ENCODE measurements at places on chromosomes 2 and 18.

DNA sequence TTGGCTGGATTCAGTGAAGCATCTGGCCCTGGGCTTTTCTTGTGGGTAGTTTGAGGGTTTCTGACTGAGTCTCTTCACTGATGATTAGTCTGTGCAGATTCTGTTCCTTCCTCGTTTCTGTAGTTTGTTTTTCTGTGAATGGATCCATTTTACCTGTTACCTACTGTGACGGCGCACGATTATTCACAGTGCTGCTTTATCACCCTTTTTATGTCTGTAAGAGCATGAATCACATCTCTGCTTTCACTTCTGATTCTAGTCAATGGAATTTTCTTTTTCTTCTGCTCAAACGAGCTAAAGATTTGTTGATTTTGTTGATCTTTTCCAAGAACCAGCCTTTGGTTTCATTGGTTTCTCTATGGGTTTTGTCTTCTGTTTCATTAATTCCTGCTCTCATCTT is 60.8 kb downstream of the SLC66A2 start:
- DNase-seq, result no peak

DNA sequence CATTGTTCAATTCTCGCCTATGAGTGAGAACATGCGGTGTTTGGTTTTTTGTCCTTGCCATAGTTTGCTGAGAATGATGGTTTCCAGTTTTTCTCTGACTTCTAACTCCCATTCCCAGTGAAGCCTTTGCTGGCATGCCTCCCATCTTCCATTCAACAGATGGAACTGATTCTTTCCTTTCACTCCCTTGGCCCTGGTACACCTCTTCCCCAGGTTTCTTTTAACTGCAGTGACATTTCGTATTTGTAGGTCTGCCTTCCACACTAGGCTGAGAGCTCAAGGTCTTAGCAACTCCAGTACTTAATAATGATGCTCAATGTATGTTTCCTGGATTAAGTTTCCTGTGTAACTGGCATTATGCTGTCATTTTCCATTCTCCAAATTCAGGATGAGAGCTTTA is 48.5 kb downstream of the GAREM1 start:
- DNase-seq, result no peak

GRCh38 chr2:172623249-172623965 is 67.5 kb downstream of the PDK1 start:
- no peak for DNase-seq

GRCh38 chr2:10062931-10063365 is 17.3 kb downstream of the CYS1 start:
- DNase-seq, result no peak

DNA sequence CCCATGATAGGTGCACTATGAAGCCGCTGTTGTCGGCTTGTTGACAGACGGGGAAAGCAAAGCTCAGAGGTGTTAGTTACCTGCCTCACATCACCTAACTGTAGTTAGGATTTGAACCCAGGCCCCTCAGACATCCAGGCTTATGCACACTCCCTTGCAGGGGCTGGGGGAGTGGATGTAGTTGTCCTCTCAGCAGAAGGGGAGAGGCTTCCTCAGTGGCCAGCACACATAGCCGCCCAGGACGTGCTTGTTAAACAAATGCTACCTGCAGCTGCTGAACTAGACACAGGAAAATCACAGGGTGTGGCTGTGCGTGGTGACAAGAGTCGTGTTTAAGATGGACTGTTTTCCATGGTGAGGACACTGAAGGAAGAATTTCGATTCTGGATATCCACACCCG is 39.2 kb downstream of the GREB1 start:
- no peak for DNase-seq

DNA sequence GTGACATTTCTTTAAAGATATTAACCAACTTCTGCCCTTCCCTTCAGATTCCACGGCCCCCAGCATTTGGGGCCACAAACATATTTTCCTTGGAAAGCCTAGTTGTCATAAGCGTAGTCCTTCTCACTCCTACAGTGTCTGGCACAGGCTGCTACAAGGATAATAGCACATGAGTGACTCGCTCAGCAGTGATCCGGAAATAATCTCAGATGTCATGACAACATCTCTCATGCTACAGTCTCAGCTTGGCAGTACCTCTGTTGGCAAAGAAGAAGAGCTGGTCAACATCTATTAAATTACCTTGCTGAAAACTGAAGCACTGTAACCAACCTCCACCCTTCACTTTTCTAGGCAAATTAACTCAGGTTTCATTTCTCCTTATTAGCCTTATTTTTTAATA is 351.7 kb downstream of the RAD51AP2 start:
- no peak for DNase-seq

- no peak for DNase-seq
Measured at GRCh38 chr2:210224591-210224940, 681 bp downstream of the ACADL start.

GRCh38 chr2:112339986-112340385 is 64.6 kb downstream of the ZC3H6 start:
- DNase-seq, result no peak

DNA sequence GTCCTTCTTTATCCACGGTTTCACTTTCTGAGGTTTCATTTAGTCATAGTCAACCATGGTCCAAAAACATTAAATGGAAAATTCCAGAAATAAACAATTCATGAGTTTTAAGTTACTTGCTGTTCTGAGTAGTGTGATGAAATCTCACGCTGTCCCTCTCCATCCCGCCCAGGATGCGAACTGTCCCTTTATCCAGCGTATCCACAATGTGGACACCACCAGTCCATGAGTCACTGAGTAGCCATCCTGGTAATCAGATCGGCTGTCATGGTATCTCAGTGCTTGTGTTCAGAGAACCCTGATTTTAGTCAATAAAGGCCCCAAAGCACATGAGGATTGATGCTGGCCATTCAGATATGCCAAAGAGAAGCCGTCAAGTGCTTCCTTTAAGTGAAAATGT is 3.7 kb downstream of the SP140L start:
- DNase-seq, result no peak

DNA sequence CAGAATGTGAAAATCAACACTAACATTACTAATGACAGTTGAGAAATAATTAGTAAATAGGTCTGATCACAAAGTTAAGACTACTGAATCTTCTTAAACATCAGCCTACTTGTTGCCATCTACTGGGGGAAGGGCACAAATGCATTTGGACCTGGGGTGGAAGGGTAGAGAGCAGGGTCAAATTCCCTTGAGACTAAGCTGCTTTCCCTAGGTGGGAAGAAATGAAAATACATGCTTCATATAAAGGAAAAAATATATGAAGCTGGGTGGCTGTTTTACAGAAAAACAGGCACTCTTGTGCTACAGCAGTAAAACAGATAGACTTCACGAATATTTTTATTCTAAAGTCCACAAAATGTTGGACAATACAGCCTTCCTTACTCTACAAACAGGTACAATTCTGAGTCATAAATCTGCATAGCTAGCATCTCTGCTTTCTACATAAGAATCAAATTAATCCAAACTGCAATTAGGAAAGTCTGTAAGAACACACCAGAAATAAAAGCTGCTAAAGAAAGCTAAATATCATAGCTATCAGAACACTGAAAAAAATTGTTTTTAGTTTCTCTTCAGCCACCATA is 10.9 kb downstream of the TRIP12 start:
- no peak for DNase-seq

- DNase-seq, result no peak
Measured at GRCh38 chr2:111941531-111941930, 43.1 kb downstream of the MERTK start.

DNA sequence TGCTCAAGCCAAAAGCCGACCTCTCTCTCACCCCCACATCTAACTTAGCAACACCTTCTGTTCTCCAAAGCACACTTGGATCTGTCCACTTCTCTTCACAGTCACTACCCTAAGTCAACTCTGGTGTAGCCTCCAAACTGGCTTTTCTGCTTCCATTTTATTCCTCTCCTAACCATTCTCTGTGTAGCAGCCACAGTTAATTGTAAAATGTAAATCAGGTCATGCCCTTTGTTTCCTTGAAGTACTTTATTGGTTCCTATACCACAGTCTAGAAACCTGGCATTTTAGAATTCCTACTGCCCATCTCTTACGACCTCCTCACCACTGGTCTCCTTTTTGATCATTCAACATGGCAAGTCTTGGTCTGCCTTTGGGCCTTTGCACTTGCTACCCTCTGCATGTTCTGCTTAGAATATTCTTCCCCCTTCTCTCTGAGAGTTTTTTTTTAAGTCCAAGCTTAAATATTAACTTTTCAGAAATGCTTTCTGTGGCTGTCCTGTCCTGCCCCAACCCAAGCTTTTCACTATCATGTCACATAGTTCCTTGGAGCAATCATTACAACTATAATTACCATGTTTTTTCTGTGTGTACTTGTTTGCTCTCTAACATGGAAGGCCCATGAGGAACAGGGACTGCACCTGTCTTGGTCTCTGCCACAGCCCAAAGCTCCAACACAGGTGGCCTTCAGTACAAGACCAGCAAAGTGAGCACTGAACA is 42.9 kb downstream of the PLA2R1 start:
- no peak for DNase-seq

- no peak for DNase-seq
Measured at GRCh38 chr2:31381601-31382000, 32.9 kb downstream of the XDH start.

DNA sequence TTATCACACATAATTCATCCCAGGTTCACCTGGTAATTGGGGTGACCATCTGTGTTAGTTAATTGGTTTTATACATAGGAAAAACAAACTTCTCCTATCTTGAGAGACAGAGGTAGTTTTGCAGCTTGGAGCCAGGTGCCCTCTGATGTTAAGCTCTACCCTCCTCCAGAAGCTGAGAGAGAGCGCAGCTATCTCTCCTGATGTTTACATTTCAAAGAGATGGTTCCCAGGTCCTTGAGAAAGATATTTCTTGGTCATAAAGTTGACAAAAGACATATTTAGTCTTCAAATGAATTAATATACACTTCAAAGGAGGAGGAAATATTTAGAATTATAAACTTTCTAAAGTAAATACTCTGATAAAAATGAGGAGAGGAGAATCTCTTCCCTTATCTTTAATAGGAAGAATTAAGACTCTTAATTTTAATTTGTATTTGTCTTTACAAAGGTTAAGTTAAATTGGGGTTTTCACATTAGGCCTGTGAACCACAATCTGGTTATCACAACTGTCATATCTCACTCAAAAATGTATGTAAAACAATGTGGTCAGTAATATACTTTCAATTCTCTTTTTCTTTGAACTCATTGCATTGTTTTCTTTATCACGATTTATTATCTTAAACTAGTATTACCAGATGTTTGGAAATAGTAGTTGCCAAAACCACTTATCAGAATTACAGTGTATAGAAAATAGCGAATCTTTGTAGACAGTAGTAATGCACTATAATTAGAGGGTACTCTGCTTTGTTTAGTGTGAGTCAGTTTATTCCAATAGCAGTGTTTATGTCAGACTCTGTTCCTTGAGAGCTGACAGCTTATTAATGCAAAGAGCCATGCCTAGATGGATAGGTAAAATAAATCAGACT is 26.8 kb downstream of the SERPINB4 start:
- DNase-seq, result peak; percentile 58

GRCh38 chr2:216424274-216424673 is 12.0 kb downstream of the SMARCAL1 start:
- no peak for DNase-seq

DNA sequence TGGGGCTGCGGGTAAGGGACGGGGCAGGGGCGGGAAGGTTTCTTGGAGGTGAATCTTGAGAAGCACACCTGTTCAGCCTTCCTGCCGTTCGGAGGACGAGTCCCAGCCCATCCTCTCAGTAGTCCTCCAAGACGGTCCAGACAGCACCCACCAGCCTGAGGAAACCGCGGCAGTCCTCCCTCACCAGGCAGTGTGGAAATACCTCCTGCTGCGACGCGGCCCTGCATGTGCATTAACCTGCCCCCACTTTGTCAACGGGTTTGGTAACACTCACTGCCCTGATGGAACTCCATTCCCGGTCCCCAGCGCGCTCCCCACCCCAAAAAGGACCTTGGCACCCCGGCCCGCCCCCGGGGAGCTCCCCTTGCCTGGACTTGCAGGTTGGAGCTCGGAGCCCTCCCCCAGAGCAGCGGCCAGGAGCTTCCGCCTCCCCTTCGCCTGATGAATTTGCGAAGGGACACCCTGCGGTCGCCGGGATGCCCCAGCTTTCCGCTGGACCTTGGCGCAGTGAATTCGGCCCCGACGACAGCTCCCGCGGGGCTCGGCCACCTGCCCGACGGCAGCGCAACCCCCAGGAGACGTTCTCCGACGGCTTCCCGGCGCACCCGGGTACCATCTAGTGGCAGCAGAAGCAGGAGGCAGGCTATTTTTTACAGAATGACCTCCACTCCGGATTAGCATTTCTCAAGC is 31.5 kb downstream of the ACVR1C start:
- DNase-seq, result no peak

GRCh38 chr18:34592961-34593382 is 117.1 kb upstream of the DTNA start:
- no peak for DNase-seq

DNA sequence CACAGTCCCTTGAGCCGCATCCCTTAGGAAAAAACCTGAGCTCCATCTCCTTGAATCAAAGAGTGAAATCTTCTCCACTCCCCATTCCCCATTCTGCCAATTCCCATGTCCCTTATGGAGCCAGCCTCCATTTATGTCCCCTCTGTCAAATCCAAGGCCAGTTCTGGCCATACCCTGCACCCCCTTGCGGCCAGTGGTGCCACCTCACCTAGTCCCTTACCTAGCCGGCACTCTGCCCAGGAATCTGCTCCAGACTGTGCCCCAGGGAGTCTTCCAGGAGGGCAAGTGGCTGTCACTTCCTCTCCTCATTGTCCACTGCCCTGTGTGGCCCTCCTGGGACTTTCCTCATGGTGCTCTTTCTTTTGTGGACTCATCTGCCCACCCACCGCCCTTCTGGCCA is 195.4 kb upstream of the RMP24 start:
- DNase-seq, result peak; percentile 6
